ENCODE measurements at places on chromosomes 13 and 19.

GRCh38 chr13:33249066-33249465 is 36.5 kb downstream of the STARD13 start:
- DNase-seq, result no peak

DNA sequence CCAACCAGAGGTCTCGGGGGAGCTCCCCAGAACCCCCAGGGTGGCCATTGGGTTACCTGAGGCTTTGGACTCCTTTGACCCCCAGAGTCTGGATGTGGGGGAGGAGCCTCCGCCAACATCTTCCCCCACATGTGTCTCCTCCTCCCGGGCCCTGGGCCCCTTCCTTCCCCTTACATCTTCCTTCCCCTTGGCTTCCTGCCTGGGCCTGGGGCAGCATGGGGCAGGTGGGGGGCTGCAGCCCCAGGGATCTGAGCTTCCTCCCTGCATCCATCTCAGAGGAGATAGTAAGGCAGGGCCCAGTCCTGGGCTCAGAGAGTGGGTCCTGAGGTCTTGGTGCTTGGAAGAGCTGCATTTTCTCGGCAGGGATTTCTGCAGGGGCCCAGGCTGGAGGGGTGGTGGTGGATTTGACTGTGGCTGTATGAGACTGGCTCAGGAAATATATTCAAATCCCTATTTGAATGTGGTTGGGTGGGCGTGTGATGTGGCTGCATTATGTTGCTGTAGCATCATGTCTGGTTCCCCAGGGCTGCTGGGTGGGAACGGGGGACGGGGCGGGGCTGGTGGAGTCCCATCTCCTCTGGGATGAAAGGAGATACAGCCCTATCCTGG is 919 bp downstream of the VAV1 start:
- DNase-seq, result no peak

GRCh38 chr13:85896516-85897450 is 97.6 kb upstream of the SLITRK6 start:
- DNase-seq, result no peak

DNA sequence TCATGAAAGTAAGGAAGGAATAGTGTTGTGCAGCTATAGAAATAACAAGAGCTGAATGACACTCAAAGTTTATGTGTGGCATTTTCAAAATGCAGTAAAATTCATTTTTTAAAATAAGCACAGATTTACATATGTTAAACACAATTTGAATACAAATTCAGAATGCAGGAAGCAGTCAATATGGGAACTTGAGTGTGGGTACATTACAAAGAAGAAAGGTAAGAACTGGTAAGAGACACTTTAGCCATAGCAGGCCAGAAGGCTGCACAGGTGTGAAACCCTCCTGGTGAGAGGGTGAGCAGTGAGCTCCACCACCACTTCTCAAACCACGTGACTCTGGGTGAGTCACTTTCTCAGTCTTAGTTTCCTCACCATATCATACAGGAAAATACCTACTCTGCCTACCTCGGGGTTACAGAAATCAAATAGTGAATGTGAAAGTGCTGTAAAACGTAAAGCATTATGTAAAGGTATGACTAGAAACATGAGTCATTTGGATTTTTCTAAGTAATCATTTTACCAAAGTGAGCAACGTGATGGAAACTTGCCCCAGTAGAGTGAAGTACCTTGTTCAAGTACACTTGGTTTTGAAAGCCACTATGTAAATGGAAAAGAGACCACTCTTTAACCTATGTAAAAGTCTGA is 40.5 kb downstream of the USP12 start:
- peak; percentile 60 for DNase-seq

DNA sequence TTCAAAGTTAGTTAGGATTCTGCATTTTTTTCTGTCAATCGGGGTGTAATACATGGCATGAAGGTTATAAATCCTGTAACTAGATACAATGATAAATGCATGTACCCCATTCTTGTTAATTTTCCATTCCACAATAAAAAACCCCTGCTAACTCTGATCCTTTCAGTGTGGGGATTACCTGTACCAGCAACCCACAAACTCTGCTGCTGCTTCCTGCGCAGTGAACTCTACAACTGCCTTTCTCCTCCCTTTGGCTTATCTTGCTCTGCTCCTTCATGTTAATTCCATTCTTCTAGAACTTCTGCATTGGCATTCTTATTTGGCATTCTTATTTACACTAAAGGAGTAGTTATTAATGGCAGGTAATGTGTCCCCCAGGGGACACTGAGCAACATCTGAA is 273.1 kb downstream of the KLF12 start:
- DNase-seq, result no peak

GRCh38 chr13:35449821-35450220 is 26.7 kb downstream of the MAB21L1 start:
- no peak for DNase-seq

GRCh38 chr19:24065243-24065642 is 21.7 kb upstream of the ZNF254 start:
- DNase-seq, result no peak

DNA sequence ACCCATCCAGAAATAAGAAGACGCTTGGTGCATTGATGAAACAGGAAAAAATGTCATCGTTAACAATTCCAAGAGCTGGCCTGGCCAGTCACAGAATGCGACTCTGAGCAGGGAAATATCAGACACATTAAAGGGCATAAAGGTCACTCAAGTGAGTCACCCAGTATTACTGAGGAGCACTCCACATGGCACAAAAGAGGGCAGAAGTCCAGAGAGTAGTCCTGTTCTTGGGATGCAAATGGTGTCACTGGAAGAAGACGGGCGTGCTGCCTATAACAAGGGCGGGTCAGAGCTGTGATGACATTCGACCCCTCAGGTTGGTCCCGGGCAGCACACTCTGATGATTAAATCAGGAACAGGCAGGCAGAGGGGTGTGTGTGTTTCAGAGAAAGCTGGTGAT is 720.3 kb downstream of the UQCRFS1 start:
- DNase-seq, result no peak

DNA sequence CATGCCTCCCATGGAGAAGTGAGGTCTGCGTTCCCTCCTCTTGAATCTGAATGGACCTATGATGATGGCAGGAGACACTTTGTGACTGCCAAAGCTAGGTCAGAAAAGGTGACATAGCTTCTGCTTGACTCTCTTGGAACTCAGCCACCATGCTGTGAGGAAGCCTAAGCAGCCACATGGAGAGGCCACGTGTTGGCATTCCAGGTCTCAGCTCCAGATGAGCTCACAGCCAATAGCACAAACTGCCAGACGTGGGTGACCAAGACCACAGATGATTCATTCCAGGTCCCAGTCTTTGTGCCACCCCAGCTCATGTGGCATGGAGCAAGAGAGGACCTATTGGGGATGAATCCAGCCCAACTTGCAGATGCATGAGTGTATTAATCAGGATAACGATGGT is 8.7 kb upstream of the GGACT start:
- no peak for DNase-seq

DNA sequence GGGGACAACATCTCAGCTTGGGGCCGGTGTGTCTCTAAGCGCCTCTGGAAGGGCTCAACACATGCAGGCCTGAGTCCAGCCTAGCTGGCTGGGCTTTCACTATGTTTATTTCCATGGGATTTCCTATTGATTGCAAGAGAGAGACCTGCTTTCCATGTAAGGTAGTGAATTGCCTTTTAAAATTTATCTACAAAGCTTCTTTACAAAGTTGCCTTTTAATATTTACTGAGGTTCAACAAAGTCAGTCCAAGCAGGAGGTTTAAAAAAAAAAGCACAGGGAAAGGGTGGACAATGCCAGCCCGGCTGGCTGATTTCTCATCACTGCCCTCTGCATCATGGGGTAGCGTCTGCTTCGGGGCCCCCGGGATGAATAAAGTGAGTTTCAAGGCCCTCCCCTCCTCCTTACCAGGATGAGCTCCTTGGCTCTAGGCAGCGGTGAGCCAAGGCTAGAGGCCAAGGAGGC is 15.8 kb downstream of the TLE2 start:
- DNase-seq, result no peak

DNA sequence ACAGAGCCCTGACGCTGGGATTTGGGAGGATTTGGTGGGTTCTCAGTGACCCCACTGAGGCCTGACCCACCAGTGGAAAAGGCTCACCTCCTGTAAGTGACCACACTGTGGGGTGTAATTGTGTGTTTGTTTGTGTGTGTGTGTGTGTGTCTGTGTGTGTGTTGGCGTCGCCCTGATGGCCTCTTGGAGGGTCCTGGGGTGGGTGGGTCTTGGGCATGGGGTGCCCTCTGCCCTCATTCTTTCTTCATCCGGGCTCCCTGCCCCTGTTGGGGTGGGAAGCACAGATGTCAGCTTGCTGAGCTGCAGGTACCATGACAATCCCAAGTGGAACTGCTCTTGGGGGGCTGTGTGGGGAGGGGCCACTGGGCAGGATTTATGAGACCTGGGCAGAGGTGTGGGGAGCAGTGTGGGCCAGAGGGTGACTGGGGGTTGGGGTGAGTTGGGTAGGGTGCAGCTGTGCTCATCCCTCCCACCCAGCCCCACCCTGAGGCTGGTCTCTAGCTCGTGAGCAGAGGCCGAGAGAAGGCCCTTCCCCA is 22.8 kb downstream of the WTIP start:
- DNase-seq, result no peak

GRCh38 chr19:28426110-28426729 is 786.7 kb downstream of the UQCRFS1 start:
- no peak for DNase-seq

GRCh38 chr19:49106648-49107135 is 7.5 kb upstream of the LIN7B start:
- peak; percentile 46 for DNase-seq

Measured in activated T-helper 1 cell treated with anti-CD3 and anti-CD28 coated beads, Interleukin-2, amount 50 U/mL, for 16 hours (primary cell).